ENCODE measurements at places on chromosomes 1 and 21. TPM values are rescaled to one million over a fixed set of nuclear protein-coding genes. Genes with fewer than 3 reads are reported as not detected.

DNA sequence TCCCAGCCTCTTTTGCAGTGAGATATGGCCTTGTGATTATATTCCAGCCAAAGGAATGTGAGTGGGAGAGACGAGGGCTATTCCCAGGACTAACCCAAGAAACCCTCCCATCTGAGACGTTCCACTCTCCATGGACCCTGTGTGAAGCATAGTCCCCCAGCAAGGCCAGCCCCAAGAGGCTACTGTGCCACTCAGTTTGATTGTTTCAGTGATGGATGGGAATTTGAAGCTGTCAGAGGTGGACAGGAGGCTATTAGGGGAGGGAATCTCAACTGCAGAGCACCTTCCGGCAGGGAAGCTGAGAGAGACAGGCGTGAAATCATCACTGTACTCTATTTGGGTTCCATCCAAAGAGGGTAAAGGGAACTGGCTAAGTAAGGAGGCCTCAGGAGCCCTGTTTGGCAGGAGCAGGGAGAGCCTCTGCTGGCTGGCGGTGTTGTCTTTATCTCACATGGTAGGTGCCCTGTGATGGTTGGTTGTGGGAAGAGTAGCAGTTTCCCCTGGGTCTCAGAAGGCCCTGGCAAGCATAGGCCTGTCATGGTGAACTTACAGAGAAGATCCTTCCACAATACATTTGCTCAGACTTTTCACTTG, 3.4 kb upstream of the TEX35 start:
- DNase-seq: no peak

DNA sequence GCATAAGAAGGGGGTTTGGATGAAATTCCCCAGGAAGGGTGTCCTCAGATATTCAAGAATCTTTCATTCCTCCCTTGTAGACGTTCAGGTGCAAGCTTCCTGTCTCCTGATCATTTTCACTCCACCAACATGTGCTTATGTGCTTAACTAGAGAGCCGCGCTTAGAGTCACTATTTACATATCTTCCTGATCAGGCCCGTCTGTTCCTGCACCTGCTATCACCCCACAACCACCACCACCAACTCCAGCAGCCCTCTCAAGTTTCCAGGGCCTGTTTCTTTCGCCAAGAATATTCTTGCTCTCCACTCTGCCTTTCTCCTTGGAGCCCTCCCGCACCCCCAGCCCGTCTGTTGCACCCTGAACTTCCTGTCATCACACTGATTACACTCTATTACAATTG, 113.4 kb downstream of the SPSB1 start:
- DNase-seq: no peak

- DNase-seq: no peak
Measured at GRCh38 chr1:100556181-100556580, 18.2 kb downstream of the GPR88 start.

- DNase-seq: no peak
Measured at GRCh38 chr1:119147661-119148090, 7.2 kb upstream of the WARS2 start.

- DNase-seq: no peak
Measured at GRCh38 chr21:46165098-46165497, 9.7 kb upstream of the FTCD start.

DNA sequence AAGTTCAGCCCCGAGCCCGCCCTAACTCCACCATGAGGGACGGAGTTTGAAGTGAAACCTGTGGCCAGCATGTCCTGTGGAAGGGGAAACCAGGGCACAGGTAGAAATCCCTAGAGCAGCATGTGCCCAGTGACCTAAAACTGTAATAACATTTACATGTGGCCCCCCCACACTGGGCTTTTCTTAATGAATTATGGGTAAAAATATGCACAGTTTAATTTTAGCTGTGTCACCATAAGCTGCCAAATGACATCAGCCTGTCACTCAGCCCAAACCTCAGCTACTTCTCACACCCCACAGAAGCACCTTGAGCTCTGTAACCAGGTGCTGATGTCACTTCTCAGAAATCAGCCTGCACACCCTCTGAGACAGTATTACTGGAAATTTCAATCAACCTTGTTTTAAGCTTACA, 50.0 kb upstream of the SLC19A1 start:
- DNase-seq: no peak

DNA sequence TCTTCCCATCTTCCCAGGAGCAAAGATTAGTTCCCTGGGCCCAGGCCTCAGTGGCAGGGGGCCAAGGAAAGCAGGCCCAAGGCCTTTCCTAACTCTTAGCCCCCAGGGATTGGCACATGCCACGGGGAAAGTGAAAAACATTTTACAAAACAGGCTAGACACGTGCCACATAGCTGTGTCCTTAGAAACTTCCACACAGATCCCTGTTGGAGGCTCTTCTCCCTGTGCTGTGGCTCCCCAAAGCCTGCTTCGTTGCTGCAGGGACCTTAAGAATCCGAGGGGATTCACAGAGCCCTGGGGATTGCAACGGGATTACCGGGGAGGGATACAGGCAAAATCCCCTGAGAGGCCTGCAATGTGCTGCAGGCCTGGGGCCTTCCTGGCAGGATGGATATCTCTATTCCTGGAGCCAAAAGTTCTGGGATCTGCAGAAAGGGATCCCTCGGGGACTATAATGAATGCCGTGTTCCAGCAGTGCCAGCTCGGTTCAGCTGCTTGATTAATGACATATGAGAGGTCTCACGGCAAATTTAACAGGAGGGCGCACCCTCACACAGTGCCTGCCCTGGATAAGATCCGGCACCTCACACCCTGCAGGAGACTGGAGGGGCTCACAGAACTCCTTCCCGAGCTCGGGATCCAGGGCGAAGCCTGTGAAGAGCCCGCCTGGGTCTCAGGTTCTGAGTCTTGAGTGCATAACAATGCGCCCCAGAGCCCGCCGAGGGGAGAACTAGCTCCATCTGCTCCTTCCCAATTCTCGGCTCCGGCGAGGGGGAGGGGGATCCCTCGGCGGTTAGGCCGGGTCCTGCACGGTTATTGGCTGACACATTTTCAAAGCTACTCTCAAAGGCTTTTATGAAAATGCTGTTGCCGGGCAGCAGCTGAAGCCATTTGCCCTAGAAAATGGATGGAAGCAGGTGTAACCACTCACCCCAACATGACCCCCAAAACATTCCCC, 15.3 kb upstream of the RGS8 start:
- no peak for DNase-seq

GRCh38 chr1:170791941-170792340, 128.0 kb downstream of the PRRX1 start:
- DNase-seq: no peak

GRCh38 chr1:17186216-17186909, 18.6 kb upstream of the PADI1 start:
- DNase-seq: no peak

- peak; percentile 68 for DNase-seq
Measured at GRCh38 chr1:54791880-54792522, 9.1 kb downstream of the TTC22 start.

GRCh38 chr1:211013346-211014240, 120.4 kb downstream of the KCNH1 start:
- no peak for DNase-seq

- no peak for DNase-seq
Measured at GRCh38 chr1:41658431-41659158, 174.1 kb upstream of the EDN2 start.

GRCh38 chr1:170891872-170892271, 43.5 kb upstream of the MROH9 start:
- DNase-seq: no peak

- no peak for DNase-seq
Measured at GRCh38 chr1:152907686-152908601, at the start of gene IVL. Gene IVL, plus strand, starts transcription at chr1:152908546. Its CDS starts 1,252 bp downstream, at chr1:152909798.

DNA sequence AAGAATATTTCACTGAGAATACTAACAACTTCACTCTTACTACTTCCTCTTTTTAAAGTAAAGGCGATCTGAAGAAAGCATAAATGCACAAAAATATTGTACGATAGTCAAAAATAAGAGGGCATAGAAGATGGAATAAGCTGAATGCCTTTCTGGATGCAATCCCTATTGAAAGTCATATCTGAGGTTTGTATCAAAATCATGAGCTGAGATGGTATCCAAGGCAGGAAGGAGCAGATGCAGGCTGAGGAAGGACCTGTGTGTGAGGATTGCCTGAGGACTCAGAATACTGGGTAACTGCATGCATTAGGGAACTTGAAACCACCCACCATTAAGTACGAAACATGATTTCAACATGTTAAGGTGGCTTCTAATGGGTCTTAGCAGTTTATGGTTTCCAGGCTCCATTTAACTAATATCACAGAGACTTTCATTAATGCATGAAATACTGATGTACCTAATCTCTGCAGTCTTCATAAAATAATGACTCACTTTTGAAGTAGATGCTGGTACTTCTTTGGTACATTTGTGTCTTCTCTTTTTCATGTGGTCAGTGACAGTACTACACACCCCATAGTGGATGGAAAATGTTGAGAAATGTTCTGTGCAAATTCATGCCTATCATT, 29.6 kb upstream of the RGS1 start:
- DNase-seq: no peak

- peak; percentile 75 for DNase-seq
Measured at GRCh38 chr1:45266151-45266801, 59.9 kb upstream of the ZSWIM5 start.

DNA sequence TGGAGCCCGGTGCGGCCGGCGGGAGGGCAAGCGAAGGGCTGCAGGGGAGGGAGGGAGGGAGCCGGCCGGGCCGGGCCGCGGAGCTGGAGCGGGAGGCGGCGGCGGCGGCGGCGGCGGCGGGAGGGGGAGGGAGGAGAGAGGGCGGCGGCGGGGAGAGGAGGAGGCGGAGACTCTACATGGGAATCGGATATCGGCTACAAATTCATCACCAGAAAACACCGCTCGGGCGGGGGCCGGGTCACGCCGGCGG, at the start of gene AKT3:
TSS of gene AKT3 (minus strand) at position 42 of the 250 bp plus-strand sequence. CDS start 7,073 bp downstream, outside the sequence.
- peak; percentile 69 for DNase-seq

- DNase-seq: no peak
Measured at GRCh38 chr1:167593860-167594259, 36.2 kb upstream of the RCSD1 start.

DNA sequence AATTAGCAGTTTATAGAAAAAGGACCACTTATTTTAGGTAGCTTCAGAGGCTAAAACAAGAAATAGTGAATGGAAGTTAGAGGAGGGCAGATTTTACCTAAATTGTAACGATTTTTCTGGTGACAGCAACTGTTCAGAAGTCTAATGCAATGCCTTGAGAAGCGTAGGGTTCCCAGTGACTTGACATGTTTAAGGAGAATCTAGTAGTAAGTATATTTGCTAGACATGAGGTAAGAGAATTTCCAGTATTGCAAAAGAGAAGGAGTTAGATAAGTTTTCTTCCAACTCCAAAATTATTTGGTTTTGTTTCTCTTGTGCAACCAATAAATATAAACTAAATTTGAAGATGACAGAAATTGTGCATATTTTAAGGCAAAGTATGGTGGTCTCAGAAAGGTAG, 140.0 kb downstream of the SMYD3 start:
- DNase-seq: no peak

DNA sequence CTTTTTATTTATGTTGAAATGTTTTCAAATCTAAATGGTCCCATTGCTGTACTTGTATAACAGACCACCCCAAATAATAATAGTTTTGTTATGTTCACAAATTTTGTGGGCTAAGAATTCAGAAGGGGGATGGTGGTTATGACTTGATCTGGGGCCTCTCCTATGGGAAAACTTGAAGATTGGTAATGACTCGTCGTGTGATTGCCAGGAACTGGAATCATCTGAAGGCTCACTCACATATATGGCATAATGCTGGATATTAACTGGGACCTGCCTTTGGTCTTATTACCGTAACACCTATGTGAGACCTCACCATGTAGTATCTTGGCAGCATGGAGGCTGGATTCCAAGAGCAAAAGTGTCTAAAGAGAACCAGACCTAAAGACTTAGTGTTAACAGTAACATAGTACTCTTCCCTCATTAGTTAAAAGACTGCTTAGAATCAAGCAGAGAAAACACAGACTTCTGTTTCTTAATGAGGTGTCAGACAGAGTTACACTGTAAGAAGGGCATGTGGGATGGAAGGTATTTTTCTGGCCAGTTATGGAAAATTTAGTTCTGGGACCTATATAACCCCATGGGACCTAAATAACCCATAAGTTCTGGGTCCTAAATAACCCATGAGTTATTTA, 11.9 kb downstream of the LYPLAL1 start:
- no peak for DNase-seq

GRCh38 chr21:44439211-44439600, 16.1 kb upstream of the LRRC3 start:
- no peak for DNase-seq

DNA sequence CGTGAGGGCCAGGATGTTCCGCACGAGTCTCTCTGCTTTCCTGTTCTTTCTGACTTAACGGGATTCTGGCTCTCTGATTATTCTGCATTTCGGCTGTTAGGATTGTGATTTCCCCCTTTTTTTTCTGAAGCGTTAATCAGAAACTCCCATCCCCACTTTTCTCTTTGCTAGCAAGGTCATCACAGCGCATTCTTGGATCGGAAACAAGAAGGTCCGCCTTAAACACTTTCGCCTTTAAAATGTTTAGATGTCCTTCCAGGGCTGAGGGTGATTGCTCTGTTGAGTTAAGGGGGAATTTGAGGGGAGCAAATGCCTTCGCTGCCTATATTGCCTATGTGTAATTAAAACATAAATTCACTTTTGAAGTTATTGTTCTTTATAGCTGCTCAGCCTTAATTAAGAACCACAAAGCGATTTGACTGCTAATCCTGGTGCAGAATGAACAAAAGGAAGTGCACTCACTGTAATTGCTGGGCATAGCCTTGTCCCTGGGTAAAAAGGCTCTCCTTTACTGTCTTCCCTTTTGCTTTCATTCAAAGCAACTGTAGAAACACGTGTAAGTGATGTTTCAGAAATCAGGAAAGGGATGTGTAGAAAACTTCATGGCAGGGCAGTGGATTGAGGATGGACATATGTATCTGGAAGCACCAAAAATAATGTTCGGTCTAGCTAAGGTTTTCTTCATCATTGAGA, 1.2 kb downstream of the LAMC1 start:
- DNase-seq: no peak

- DNase-seq: no peak
Measured at GRCh38 chr1:56139836-56140235, 439.5 kb downstream of the PLPP3 start.

The RHD gene
- not detected for total RNA-seq

The KLF17 gene
- total RNA-seq: not detected

The AGPAT3 gene
- total RNA-seq: 101 TPM

The WDR47 gene
- total RNA-seq: 5.2 TPM

The S100A7A gene
- total RNA-seq: not detected

The TTC22 gene
- total RNA-seq: 52.4 TPM

The SEMA4A gene
- 4.5 TPM for total RNA-seq
